ENCODE measurements at places on chromosomes 3 and 15.

GRCh38 chr3:33717866-33718594 lies at the start of gene CLASP2:
CLASP2 (minus strand) TSS chr3:33718254; CDS start chr3:33718002, 252 bp downstream.
- DNase-seq, result peak; percentile 81

DNA sequence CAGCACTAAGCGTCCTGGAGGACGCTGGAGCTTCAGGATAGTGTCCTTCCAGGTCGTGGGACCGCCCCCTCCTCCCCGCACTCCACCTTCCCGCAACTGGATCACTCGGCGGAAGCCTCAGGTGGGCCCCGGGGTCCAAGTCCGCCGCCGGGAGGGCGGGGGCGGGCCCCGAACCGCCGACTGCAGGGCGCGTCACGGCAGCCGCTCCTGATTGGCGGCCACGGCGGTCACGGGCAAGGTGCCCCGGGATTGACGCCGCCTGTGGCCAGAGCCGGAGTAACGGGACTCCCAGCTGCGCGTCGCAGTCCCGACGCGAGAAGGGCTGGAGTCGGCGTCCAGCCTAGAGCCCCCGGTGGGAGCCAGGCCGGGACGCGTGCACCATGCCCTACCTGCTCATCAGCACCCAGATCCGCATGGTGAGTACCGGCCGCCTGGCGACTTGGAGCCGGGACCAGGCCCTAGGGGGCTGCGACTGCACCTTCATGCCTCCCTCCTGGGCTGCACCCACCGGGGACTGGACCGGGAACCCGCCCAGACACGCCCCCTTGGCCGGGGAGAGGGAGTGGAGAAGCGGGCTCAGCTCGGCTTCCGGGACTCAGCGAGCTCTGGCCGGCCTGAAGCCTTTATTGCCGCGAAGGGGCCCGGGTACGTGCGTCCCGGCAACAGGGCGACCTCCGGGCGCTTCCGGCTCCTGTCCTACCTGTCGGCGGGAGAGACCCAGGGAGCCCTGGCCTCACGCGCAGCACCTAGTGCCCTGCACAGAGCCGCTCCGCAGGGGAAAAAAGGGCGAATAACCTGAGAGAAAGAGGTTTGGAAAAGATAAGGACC lies at the start of gene GCHFR:
Gene GCHFR (plus strand): TSS at position 268 of the 828 bp plus-strand sequence. CDS start 113 bp downstream, at position 381.
- DNase-seq, result peak; percentile 23

- DNase-seq, result no peak
Measured at GRCh38 chr15:88125576-88125975, 131.0 kb downstream of the NTRK3 start.

GRCh38 chr15:42027521-42027920 lies 6.7 kb upstream of the PLA2G4E start:
- DNase-seq, result no peak

DNA sequence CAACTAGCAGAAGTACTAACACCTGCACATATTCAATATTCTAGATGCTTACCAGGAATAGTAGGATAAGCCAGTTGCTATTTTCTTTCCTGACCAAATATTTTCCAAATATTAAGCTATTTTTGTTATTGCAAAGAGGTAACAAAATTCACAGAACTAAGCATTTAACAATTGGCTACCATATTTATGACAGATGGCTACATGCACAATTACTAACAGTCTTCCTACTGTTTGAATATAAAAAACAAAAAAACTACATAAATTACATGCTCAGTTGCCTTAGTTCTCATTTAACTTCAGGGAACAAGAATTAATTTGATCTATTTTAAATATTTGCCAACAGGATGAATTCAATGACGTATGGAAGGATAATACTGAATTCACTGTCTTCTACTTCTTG lies 36.2 kb downstream of the CFAP20DC start:
- no peak for DNase-seq

DNA sequence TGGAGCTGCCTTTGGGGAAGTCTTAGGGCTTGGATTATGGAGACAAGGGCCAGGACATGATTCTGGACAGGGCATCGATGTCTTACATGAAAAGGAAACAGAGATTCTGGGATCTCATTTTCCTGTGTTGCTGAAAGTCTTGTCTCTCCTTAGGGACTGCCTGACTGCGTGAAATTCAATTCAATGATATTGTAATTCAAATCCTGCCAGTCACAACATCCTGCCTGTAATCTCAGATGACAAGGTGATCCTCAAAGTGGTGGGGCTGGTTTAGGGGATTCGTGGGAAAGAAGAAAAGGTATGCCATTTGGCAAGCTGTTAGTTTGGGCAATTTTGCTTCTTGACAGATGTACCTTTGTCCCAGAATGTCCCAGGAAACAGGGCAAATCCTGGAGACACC lies 129.1 kb downstream of the KBTBD8 start:
- no peak for DNase-seq

DNA sequence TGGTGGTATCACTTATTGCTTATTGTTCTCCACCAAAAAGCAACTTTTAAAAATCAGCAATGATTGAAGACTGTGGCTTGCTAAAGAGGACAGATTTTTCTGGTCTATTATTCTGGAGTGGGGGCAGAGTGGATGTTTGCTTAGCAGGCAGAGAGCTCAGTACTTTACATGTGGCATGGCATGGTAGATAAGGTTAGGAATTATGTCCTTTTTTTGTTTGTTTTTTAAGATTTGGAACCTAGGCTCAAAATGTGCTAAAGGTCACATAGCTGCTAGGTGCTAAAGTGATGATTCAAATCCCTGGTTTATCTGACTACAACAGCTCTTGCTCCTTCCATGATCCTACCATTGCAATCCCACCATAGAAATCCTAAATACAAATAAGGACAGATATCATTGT lies 331.0 kb upstream of the ADAMTS9 start:
- DNase-seq, result no peak

DNA sequence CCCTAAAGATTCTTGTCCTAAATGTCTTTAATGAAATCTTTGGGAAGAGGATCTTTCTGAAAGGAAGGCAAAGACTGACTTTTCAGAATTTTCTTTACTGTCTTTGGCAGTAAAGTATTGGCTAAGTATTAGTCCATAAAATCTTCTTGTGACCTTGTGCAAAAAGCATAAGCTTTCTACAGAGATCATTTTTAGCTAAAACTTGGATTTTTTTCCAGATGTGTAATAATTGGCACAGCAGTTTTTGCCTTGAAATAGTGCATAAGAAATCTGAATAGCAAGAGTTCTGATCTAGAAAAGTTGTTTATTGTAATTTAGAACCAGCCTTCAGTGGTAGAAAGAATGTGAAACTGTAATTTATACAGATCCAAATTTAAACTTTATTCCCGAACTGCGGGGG lies 122.8 kb upstream of the CGNL1 start:
- DNase-seq, result no peak

GRCh38 chr3:179227349-179227748 lies 23.6 kb downstream of the KCNMB3 start:
- DNase-seq, result no peak

DNA sequence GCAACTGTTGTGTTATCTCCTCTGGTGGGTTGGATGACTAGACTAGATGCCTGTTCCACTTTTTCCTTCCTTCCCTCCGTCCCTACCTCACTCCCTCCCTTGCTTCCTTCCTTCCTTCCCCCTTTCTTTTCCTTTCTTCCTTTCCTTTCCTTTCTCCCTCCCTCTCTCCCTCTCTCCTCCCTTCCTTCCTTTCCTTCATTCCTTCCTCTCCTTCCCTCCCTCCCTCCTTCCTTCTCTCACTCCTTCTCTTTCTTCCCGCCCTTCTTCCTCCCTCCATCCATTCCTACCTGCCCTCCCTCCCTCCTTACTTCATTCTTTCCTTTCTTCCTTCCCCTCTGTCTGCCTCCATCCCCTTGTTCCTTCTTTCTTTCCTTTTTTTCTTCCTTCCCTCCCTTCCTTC lies 1045.3 kb downstream of the OTOL1 start:
- DNase-seq, result no peak

DNA sequence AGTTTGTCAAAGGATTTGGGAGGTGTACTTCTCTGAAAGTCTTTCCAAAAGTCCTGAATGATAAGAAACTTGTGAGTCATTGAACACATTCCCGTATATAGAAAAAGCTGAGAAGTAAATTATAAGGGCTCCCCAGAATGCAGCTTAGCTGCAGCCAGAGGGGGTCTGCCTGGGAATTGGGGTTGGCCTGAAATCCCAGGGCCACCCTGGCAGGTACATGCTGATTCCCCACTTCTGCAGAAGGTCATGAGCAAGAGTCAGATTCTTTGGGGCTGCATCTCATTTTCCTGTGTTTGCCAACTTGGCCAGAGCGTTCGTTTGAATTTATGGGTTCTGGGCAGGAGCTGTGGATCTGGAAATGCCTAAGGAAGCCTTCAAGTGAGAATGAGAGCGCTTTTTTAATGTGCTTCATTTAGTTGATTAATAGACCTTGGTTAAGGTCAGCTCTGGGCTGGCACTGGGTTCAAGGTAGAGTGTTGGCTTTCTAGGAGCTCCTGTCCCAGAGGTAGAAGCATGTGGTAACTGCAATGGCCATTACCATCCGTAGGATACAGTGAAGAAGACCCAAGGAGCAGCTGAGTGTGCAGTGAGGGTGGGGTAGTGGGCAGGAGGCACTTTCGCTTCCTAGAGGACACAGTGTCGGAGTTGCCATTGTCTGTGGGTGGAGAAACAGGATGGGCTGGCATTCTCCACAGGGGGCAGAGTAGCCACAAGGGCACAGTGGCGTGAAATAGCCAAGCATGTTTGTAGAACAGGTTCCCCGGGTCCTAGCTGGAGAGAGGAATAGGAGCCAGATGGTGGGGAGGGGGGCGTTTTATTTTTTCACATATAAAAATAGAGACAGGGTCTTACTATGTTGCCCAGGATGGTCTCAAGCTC lies 3.2 kb downstream of the SLC6A6 start:
- no peak for DNase-seq

DNA sequence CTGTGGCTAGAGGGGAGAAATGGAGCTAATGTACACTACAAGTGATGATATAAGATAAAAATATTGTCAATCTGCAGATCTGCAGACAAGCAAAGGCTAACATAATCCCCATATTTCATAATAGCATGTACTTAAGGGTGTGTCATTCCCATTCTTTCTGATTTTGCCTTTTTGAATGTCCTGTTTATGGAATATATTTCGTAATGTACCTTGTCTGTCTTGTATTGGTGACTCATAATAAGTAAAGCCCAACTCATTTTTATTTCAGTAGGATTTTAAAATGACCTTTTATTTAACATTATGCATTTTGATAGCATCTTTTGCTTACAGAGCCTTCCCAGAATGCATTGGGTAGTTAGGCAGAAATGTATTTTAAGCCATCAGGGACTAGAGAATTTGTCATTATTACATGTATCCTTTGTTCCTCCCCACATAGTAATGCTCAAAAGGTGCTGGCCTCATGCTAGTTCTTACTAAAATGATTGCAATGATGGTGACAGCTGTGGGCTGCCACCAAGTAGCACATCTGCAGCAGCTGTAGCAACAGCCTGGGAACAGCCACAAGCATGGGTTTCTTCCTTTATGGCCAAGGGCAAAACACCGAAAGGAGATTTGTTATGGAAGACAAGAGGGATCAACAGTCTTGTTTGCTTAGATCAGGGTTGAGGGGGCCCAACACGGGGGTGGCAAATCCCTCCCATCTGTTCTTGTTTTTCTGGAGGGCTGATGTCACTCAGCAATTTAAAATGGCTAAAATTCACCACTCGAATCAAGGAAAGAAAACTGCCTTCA lies 188.5 kb downstream of the CADPS start:
- no peak for DNase-seq

- no peak for DNase-seq
Measured at GRCh38 chr3:55804170-55805095, 317.3 kb upstream of the WNT5A start.

- DNase-seq, result no peak
Measured at GRCh38 chr3:44862226-44862637, 520 bp downstream of the TMEM42 start.

DNA sequence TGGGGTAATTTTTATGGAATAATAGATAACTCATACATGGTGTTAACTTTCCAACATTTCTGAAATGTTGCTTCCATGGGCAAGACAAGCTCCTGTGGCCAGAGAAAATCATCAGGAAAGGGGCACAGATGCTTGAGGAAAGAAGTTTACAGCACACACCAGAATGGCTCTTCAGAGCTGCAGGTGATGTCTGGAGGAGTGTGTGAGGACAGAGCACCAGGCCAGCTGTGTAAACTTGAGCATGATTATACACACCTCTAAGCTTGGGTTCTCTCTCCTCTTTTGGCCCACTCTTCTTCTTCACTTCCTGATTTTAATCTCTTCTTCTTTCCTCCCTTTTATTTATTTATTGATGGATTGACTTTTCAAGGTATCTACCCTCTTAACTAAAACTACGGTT lies 676.0 kb downstream of the GRM7 start:
- no peak for DNase-seq

- no peak for DNase-seq
Measured at GRCh38 chr3:192899540-192899982, 18.1 kb downstream of the MB21D2 start.

GRCh38 chr3:10272977-10273376 lies 19.8 kb downstream of the GHRL start:
- DNase-seq, result no peak

DNA sequence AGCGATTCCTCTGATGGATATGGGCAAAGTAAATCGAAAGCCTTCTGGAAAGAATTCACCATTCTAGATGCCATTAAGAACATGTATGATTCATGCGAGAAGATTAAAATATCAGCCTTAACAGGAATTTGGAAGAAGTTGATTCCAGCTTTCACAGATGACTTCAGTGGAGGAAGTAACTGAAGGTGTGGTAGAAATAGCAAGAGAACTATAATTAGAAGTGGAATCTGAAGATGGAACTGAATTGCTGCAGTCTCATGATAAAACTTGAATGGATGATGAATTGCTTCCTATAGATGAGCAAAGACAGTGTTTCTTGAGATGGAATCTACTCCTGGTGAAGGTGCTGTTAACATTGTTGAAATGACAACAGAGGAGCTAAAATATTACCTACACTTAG lies 30.1 kb upstream of the TBC1D23 start:
- DNase-seq, result no peak

DNA sequence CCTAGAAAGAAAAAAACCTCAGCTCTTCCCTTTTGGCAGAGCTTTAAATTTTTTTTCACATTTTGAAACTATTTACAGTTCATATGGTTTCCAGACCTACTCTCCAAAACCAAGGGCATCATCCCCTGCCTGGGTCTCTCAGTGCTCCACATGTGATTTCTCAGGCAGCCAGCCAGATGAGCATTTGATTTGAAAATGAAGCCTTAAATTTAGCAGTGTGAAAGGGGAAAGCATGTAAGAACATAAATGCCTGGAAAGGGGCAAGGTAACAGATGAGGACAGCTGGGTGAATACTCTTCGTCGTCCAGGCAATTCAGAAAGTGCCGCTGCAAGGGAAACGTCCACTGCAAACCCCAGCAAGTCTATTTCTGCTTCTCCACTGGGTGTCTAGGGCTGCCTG lies 94.8 kb downstream of the ATP8B4 start:
- DNase-seq, result no peak

- DNase-seq, result no peak
Measured at GRCh38 chr15:72156928-72157327, 38.7 kb downstream of the SENP8 start.

DNA sequence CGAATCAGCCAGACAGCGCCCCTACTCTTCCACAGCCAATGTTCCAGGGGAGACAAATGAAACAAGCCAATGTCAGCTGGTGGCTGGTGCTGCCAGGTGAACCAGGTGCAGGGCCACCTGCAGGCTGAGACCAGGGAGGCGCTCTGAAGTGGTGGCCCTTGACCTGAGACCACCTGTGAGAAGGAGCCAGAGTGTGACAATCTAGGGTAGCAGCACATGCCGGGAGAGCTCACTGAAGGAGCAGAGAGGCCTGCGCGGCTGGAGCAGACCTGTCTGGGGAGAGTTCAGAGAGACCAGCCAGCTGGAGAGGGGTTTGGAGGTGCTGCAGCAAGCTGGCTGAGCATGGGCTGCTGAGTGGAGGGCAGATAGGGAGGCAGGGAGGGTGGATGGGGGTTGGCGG lies 693 bp upstream of the STAB1 start:
- DNase-seq, result no peak

- DNase-seq, result no peak
Measured at GRCh38 chr3:129632056-129632455, 25.6 kb upstream of the PLXND1 start.

Data from central memory CD8-positive, alpha-beta T cell (primary cell).